ENCODE measurements at places on chromosomes 16 and 17. TPM values are rescaled to one million over a fixed set of nuclear protein-coding genes. Genes with fewer than 3 reads are reported as not detected.

Gene TUBB3
- 0.99 TPM for total RNA-seq

Gene MT4
- total RNA-seq = not detected

Gene CCL17
- total RNA-seq = 1.6 TPM

Gene C17orf100
- 1.5 TPM for total RNA-seq

- no peak for DNase-seq
Observed at GRCh38 chr17:42009170-42009569, 8.1 kb downstream of the DNAJC7 start.

DNA sequence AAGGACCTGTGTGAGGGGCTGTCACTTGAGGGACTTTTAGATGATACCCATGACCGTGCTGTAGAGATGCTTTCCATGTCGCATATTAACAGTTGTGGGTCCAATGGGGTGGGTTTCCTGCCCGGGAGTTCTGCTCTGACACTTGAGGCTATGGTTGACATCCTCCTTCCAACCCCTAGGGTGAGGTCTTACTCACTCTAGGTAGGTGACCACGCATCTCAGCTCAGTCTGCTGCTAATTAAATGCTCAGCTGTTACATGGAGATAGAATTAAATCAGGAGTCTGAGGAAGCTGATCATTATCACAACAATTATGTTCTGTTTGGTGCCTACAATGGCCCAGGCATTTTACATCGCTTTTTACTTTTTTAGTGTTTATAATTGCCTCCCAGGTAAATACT lies 40.2 kb downstream of the OSBPL7 start:
- DNase-seq = no peak

GRCh38 chr17:30426292-30426691 lies 47.6 kb downstream of the CPD start:
- DNase-seq = no peak

GRCh38 chr17:9234389-9234945 lies 213.2 kb downstream of the NTN1 start:
- no peak for DNase-seq

- no peak for DNase-seq
Observed at GRCh38 chr16:87063543-87063942, 253.6 kb downstream of the C16orf95 start.

DNA sequence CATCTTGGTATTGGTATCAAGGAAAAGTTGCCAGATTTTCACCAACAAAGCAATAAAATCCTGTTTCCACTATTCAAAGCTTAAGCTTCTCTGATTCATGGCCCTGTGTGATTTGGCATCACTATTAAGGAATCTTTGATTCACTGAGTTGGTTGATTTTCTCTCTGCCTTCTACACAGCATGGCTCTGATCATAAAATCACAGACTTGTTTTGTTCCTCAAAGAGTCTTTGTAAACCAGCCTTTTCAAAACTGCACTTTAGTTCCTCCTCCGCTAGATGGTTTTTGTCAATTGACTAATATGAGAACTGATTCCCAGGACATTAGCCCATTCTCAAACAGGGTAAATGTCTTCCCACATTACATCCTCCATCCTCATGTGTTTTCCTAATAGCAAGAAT lies 197.6 kb downstream of the DNAH9 start:
- DNase-seq = no peak

DNA sequence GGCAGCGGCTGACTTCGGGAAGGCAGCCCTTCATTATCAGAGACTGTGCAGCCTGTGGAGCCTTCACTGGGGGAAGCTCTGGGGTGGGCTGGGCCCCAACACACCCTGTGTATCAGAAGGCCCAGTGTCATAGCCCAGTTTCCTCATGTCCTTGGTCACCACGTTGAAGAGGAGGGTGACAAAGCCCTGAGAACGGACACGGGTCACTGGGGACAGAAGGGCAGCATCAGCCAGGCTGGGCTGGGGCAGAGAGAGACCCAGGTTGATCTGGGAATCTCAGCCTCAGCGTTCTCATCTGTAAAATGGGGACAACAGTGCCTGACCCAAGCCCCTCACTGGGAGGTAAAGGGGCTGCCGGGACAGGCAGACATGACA lies 19.3 kb downstream of the B9D1 start:
- DNase-seq = peak; percentile 4

GRCh38 chr16:30867747-30868146 lies 26.1 kb downstream of the BCL7C start:
- no peak for DNase-seq

DNA sequence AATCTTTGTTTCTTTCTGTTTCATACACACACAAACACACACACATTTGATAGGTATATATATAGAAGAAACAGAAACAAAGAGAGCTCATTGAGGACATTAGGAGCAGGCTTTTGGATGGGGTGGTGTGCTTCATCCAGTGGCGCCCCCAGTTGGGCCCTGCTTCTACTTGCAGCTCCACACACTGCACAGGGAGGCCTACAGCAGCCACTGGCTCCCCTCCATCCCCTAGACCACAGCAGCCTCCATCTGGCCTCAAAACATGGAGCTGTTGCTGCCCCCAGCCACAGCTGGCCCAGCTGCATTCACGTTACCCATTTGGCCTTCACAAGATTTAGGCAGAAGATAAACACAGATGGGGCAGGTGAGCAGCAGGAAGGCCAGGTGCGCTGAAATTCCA lies 33.1 kb upstream of the NF1 start:
- DNase-seq = peak; percentile 40

GRCh38 chr17:30541802-30542201 lies 64.6 kb downstream of the GOSR1 start:
- no peak for DNase-seq

GRCh38 chr17:6134721-6135120 lies 64.5 kb downstream of the WSCD1 start:
- no peak for DNase-seq

- DNase-seq = peak; percentile 14
Observed at GRCh38 chr17:62164747-62165722, 100.0 kb upstream of the MED13 start.

DNA sequence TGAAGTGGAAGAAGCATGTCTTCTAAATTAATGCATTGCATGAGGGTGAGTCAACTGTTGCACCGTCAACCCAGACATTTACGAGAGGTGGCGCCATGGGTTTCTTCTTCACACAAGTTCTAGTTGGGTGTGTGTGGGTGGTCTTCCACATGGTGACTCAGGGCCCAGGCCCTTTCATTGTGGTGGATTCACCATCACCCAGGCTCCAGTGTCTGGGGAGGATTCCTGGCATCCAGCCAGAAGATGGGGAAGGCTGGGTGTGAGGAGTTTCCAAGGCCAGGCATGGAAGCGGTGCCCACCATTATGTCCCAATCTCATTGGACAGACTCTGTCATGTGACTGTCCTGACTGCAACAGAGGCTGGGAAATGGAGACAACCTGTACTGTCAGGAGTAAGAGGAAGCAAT lies 21.4 kb upstream of the JPH3 start:
- DNase-seq = no peak

DNA sequence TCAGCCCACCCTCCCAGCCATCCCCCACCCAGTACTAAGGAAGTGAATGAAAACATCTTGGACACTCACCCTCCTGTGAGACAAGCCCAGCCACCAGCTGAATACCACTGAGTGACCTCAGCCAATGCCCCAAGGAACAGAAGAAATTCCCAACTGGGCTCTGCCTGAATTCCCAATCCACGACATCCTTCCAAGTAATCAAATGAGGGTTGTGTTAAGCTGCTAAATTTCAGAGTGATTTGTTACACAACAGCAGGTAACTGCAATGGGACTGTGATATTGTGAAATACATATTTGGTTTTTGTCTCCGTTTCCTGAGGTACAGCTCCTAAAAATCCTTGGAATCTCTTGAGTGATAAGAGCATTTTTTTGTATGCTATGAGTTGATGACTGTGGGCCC lies 578.7 kb upstream of the CDH11 start:
- no peak for DNase-seq

DNA sequence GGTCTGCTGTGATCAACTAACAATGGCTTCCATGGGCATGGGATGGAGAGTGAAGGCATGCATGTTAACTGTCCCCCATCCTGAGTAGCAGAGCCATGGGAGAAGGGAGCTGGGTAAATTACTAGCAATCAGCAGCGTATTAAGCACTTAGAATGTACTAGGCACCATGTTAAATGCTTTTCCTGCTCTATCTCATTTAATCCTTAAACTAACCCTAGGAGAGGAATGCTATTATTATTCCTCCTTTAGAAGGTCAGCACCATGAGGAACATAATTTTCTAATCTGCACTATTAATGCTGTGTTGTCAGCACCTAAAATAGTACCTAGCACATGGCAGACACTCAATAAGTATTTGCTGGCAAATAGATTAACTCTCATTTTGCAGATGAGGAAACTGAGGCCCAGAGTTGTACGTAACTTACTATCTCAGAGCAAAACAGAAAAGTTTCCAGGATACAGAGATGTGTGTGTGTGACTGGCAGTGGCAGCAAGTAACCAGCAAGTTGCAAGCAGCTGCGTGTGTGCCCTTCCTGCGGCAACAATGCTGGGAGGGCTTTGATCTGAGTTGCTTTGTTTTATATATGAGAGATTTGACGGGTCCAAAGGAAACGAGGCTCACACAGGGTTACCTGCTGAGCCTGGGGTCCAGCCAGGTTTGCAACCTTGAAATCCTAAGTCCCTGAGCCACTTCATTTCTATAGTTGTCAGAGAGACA lies 6.5 kb upstream of the KLHL36 start:
- DNase-seq = peak; percentile 29

- no peak for DNase-seq
Observed at GRCh38 chr17:37650419-37651003, 7.3 kb upstream of the DDX52 start.
